Naive thymus-derived CD8-positive, alpha-beta T cell (primary cell): ENCODE measurements at places on chromosomes 13 and 19. TPM values are rescaled to one million over a fixed set of nuclear protein-coding genes. Genes with fewer than 3 reads are reported as not detected.

GRCh38 chr19:1880611-1881392, 4.5 kb downstream of the ABHD17A start:
- no peak for DNase-seq

- no peak for DNase-seq
Observed at GRCh38 chr13:68509734-68510621, 1279.8 kb upstream of the PCDH9 start.

DNA sequence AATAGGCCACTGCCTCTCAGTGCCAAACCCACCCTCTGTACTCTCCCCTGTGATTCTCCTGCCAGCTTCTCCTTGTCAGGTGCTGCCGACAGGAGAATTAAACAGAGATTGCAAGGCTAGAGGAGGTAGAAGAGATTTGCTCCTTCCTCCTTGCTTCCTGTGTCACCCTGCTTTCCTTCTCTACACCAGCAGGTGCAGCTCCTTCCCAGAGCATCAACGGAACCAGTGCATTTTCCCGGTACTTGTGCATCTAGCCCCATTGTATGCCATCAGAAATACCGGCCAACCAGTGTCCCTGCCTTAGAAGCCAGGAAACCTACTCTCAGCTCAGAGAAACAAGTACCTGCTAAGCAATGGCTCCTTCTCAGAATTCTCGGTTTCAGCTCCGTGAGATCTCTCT, 253.2 kb downstream of the SUCLA2 start:
- DNase-seq = no peak

DNA sequence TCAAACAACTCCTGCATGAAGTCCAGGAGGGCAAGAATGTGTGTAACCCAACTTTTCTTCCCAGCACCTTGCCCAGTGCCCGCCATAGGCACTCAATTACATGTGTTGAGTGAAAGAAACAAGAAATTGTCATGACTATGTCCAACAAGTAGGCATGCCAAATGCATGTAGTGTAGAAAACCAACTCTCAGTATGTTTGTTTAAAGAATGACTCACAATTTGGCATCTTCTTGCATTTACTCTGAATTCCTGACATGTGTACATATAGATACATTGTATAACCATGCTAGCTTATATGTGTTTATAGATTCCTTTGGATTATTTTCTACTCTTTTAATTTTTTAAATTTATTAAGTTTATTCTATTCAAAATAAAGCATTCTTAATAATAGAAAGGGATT, 305.0 kb downstream of the EFNB2 start:
- no peak for DNase-seq

- DNase-seq = no peak
Observed at GRCh38 chr13:27663947-27664346, 42.3 kb downstream of the POLR1D start.

- DNase-seq = peak; percentile 98
Observed at GRCh38 chr19:52637718-52638585, at the start of gene ZNF83. ZNF83 (minus strand) TSS chr19:52638355.

- no peak for DNase-seq
Observed at GRCh38 chr13:39385621-39386231, 217.3 kb downstream of the LHFPL6 start.

GRCh38 chr19:38850436-38850975, 720 bp upstream of the HNRNPL start:
- DNase-seq = no peak

DNA sequence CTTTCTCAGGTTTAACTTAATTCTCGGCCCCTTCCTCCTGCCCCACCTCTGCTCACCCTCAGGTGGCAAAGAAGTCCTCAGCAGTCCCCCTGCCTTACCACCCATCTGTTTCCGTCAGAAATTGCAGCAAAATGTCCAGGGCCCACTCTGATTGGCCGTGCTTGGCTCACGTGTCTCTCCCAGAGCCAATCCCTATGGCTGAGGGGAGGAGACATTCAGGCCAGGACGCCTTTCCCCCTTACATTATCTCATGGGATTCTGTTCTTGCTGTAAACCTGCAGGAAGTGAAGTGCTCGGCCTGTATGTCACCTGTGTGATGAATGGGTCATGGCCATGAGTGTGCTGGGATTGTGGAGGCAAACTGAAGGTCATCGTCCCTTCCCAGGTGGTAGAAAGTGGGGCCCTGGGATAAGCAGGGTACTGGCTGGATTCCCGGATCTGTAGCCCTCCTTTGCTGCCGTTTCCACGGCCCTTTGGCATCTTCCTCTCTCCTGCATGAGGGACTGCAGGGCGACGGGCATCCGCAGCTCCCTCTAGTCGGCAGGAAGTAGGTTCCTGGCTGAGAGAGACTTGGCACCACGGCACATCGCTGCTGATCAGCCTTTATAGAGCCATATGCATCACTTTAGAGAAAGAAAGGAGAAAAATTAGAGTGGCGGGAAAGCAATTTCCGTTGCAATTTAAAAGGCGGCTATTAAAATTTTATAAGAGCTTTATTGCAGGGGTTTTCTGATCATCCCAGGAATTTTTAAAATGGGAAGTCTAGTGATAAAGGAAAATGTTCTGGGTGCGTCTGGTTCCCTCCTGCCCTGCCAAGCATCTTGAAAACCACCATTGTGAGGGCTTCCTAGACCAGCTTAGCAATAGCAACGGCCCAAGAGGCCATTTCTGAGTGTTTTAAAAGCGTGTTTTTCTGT, 118.2 kb downstream of the SIPA1L3 start:
- DNase-seq = no peak

GRCh38 chr19:461721-462551, 1.1 kb upstream of the SHC2 start:
- DNase-seq = no peak

DNA sequence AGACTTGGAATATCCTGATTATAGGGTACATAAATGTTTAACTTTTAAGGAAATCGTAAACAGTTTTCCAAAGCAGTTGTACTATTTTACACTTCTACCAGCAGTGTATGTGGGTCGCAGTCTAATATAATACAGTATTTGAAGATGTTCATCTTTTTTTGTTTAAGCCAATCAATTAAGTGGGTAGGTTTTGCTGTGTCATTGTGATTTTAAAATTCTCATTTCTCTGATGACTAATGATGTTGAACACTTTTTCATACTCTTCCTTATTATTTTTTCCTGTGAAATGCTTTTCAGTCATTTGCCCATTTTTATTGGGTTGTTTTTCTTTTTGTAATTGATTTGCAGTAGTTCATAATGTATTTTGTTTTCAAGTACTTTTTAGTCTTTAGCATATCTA, 2689.7 kb downstream of the PCDH9 start:
- DNase-seq = no peak

- DNase-seq = no peak
Observed at GRCh38 chr19:35068941-35069634, 27.6 kb downstream of the HPN start.

- DNase-seq = no peak
Observed at GRCh38 chr19:17617807-17618192, 62.4 kb downstream of the COLGALT1 start.

DNA sequence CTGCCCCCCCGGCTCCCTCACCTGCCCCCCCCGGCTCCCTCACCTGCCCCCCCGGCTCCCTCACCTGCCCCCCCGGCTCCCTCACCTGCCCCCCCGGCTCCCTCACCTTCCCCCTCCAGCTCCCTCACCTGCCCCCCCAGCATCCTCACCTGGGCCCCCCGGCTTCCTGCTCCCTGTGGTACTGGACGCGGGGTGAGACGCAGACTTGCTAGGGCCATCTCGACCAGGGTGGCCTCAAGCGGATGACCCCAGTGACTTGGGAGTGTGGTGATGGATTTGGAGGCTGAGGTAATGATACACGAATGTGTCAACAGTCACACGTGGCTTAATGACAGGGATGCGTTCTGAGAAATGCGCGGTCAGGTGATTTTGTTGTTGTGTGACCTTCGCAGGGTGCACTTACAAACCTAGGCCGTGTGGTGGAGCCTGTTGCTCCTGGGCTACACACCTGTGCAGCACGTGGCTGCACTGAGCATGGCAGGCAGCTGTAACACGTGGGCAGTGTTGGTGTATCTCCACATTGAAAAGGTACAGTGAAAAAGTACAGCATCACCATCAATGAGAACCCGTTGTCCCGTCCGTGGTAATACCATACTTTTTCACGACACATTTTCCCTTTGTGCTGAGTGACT, 197.8 kb downstream of the TEX29 start:
- DNase-seq = no peak

- no peak for DNase-seq
Observed at GRCh38 chr13:60074397-60074796, 89.3 kb downstream of the DIAPH3 start.

DNA sequence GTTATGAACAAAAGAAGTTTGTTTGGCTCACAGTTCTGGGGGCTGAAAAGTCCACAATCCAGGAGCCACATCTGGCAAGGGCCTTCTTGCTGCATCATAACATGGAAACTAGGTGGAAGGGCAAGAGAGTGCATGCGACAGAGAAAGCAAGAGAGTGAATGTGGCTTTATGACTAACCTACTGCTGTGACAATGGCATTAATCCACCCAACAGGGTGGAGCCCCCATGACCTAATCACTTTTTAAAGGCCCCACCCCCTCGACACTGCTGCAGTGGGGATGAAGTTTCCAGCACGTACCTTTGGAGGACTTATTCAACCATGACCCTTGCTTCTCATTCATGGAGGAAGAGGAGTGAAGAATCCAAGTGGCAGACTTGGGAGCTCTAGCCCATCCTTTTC, 30.0 kb upstream of the RFXAP start:
- DNase-seq = no peak

GRCh38 chr13:98386637-98387036, 190.3 kb downstream of the STK24 start:
- no peak for DNase-seq

DNA sequence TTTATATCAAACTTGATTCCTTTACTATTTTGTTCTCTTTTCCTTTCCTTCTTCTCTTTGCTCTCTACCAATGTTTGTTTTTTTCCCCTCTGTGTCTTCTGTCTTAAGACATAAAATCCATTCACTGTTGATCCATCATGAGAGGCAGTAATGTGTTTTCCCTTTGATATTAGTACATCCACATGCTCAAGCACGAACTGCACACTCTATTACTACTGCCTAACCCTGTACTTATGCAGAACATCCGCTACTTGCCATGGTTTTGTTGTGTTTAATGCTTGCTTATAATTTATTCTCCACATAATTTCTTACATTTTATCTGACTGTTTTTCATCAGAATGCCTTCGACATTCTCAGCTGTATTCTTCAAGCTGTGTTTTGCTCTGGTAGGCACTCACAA, 159.0 kb upstream of the PCDH9 start:
- no peak for DNase-seq

Gene KLF5
- total RNA-seq = 4.7 TPM

Gene RFPL4AL1
- not detected for total RNA-seq

Gene CYP2A6
- not detected for total RNA-seq

Gene KIR3DL1
- 0.21 TPM for total RNA-seq

Gene NCAN
- not detected for total RNA-seq

Gene SELENOW
- 97.4 TPM for total RNA-seq

Gene PSG6
- total RNA-seq = not detected

Gene LILRB5
- 0.52 TPM for total RNA-seq

Gene ZNF470
- total RNA-seq = 8.5 TPM
